Tongue (tissue), 3 donors: ENCODE measurements at places on chromosomes 3 and 15.

DNA sequence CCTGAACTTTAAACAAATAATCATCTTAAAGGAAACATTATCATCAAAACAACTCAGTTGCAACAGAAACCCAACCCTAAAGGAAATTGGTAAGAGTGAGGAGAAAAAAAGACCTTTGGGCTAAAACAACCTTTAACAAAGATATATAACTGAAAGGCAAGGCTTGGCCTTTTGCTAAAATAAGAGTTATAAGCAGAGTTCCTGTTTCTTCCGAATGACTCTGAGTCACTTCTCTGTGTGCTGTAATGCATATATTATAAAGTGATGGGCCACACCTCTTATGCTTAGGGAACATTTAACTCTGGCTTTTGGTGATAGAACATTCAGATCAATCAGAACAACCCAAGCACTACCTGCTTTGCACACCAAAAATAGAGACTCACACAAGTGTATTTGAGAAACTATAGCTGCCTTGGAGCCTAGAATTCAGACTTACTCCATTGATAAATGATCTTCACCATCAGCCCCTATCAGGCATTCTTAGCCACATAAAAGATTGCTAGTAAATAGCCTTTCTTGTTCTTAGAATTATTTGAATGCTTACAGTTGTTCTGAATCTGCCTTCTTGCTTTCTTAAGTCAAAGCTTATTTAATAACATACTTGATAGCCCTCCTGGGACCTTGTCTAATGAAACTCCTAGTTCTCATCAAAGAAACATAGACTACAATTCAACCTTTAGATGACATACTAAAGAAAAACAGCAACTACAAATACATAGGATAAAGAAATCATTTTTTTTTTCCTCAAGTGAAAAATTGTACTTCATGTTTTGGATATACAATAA, 294.2 kb upstream of the SEMA6D start:
- no peak for DNase-seq

DNA sequence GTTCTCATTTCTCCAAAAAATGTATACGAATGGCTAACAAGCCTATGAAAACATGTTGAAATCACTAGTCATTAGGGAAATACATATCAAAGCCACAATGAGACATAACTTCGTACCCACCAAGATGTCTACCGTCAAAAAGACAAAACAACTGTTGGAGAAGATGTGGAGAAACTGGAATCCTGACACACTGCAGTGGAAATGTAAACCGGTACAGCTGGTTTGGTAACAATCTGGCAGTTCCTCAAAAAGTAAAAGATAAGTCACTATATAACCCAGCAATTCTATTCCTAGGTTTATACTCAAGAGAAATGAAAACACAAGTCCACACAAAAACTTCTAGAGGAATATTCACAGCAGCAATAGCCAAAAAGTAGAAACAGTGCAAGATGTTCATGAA, 7.0 kb downstream of the SCAPER start:
- DNase-seq, result no peak

- DNase-seq, result no peak
Observed at GRCh38 chr15:42057799-42058646, 36.3 kb downstream of the PLA2G4D start.

DNA sequence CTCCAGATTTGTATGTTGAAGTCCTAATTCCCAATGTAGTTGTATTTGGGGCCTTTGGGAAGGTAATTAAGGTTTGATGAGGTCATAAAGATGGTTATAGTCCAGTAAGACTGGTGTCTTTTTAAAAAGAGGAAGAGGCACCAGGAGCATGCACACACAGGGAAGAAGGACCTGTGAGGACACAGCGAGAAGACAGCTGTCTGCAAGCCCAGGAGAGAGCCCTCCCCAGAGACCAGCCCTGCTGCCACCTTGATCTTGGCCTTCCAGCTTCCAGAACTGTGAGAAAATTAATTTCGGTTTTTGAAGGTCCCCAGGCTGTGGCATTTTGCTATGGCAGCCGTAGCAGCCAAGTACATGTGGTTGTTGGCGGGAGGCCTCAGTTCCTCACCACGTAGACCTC, 32.8 kb upstream of the TSEN2 start:
- DNase-seq, result no peak

DNA sequence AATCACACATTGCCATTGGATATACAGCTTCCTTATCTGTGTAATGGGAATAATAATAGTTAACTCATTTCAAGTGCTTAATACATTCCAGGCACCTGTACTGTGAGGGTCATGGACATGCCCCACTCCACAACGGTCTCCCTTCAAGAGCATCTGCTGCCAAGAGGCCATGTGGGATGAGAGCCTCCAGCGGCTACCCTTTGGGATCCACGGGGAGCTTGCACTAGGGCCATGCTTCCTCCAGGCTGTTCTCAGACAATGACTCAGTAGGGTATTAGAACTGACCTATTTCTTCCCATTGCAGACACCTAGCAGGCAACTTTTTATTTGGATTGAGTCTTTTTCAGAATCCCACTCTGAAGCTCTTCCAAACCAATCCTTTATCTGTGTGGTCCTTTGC, 1078.9 kb downstream of the TUSC7 start:
- DNase-seq, result no peak

DNA sequence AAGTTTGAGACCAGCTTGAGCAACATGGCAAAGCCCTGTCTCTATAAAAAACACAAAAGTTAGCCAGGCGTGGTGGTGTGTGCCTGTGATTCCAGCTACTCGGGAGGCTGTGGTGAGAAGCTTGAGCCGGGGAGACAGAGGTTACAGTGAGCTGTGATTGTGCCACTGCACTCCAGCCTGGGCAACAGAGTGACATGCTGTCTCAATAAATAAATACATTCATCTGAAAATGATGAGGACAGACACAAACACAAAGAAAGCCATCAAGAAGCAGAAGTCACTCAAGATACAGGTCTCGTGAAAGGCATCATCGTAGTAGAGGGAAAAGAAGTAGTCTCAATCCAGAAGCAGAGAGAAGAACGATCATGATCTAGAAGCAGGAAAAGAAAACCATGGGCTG, 18.1 kb downstream of the AP3S2 start:
- DNase-seq, result no peak

DNA sequence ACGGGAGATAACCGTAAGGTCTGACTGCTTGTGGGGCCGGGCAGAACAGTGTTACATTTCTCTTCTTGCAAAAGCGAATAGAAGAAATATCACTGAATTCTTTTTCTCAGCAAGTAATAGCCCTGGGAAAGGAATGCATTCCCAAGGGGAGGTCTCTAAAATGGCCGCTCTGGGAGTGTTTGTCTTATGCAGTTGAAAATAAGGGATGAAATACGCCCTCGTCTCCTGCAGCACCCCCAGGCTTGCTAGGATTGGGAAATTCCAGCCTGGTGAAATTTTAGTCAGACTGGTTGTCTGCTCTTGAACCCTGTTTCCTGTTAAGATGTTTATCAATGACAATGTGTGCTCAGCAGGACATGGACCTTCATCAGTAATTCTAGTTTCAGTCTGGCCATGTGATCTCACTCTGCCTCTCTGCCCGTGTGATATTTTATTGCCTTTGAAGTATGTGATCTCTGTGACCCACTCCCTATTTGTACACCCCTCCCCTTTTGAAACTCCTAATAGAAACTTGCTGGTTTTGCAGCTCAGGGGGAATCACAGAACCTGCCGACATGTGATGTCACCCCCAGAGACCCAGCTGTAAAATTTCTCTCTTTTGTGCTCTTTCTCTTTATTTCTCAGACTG, 715.6 kb downstream of the ROBO1 start:
- no peak for DNase-seq
